NCI-H524 (cell line): ENCODE measurements at places on chromosomes 1 and 21.

- no peak for DNase-seq
Observed at GRCh38 chr1:56821462-56821797, 2.2 kb upstream of the FYB2 start.

- no peak for DNase-seq
Observed at GRCh38 chr1:93880731-93881130, 1.7 kb upstream of the DNTTIP2 start.

GRCh38 chr1:47324682-47325081, 8.9 kb upstream of the CMPK1 start:
- no peak for DNase-seq

GRCh38 chr21:38980416-38981313, 174.9 kb downstream of the ETS2 start:
- no peak for DNase-seq

GRCh38 chr21:46061063-46061462, 36.8 kb upstream of the COL6A2 start:
- DNase-seq = no peak

DNA sequence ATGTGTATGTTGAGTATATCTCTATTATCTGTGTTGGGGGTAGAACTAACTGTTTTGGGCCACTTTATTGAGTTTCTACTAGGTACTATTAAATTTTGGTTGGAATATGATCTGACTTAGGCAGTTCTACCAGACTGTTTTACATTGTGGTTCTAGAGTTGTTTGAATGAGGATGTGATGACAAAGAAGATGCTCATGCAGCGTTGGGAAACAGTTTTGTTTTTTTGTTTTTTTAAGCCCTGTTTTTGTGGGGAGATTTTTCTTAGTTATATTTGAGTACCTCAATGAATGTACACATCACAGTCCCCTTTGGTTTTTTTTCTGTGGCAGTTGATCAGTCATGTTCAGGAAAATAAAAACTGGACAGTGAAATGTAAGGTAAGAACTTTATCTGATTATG, 40.1 kb downstream of the TMED5 start:
- DNase-seq = no peak

- peak; percentile 95 for DNase-seq
Observed at GRCh38 chr1:29513357-29513756, 277.0 kb downstream of the PTPRU start.

DNA sequence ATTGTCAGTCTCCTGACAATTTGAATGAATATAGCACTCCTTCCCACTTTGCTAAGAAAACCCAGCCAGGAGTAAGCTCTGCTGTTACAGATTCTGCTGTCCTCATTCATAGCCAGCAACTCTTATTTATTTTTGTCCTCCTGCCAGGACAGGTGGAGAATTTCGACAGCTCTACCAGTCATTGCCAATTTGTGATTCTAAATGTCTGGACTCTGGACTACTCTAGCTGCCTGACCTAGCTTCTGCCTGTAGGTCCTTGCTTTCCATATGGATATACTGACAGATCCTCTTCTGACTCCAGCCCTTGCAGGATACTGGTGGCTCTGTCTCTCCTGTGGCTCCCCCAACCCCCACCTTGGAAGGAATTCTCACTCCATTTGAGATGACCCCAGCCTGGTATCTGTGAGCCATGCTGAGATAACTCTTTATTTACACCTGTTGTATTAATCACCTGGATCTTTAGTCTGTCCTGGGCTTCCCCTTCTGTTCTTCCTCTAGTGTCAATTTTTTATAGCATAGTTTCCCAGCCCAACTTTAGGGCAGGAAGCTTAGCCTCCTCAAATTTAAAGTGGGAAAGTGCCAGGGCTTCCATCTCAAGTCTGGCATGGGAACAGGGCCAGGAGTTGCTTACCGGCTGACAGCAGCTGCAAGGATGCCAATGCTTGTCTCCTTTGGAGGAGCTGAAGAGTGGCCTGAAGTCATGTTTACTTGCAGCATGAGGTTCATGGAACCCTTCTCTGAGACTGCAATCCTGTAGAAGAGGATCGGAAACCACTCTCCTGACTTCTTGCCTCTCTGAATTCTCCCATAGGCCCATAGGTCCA, 6.7 kb downstream of the PM20D1 start:
- DNase-seq = no peak
